Heart left ventricle (tissue), 16 donors: ENCODE measurements at places on chromosomes 3 and 15. TPM values are rescaled to one million over a fixed set of nuclear protein-coding genes. Genes with fewer than 3 reads are reported as not detected.

The TNK2 gene
- 59.7 TPM for total RNA-seq

The SEMA7A gene
- 1.9 TPM for total RNA-seq

The HACD2 gene
- 14.3 TPM for total RNA-seq

The MOBP gene
- total RNA-seq: not detected

The XCR1 gene
- total RNA-seq: not detected

- no peaks in the 10 kb centered on the region for H3K27me3 ChIP-seq
- H3K4me1 ChIP-seq: no peaks in the 10 kb centered on the region
Observed at GRCh38 chr3:54817628-54818027, 110.2 kb downstream of the LRTM1 start.

GRCh38 chr3:52805270-52806039, 10.9 kb downstream of the ITIH3 start:
- no peak overlapping the region for H3K4me3 ChIP-seq
- H3K27me3 ChIP-seq: no peaks in the 10 kb centered on the region
- H3K4me1 ChIP-seq: no peaks in the 10 kb centered on the region
- H3K36me3 ChIP-seq: no peaks in the 10 kb centered on the region
- H3K27ac ChIP-seq: no peak overlapping the region

DNA sequence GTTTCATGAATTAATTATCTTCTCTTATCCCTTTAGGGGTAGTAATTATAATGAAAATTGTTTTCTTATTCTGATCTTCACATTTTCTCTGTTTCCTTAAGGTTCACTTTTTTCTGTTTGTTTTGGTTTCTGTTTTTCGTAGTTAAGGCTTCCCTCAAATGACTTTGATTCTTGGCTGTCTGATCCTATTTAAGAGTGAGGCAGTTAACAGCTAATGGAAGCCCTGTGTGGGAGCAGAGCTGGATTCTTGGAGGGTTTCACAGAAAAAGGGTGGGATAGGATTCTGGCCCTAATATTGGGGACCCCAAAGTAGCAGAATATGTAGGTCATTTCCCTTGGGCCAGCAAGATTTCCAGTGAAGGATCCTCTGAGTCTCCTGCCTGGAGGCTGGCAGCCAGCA, 6.8 kb upstream of the AMOTL2 start:
- no peak overlapping the region for H3K4me3 ChIP-seq
- no peaks in the 10 kb centered on the region for H3K4me1 ChIP-seq
- no peaks in the 10 kb centered on the region for H3K27me3 ChIP-seq
- H3K27ac ChIP-seq: peak overlapping the region; percentile 63
- no peak for DNase-seq

DNA sequence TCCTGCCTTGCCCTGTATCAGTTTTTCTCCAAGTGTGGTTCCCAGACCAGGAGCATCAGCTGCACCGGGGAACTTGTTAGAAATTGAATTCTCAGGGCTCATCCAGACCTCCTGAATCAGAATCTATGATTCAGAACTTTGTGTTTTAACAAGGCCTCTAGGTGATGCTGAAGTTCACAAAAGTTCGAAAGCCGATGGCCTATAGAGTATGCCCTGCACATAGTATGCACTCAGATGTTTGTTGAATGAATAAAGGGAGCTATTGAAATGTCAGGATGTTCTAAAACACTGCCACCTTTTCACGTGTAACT, 664 bp upstream of the LARP6 start:
- H3K4me3 ChIP-seq: peak overlapping the region; percentile 79
- H3K36me3 ChIP-seq: no peaks in the 10 kb centered on the region
- DNase-seq: no peak
- peaks cover 52% of the 10 kb centered on the region for H3K4me1 ChIP-seq
- H3K27ac ChIP-seq: peak overlapping the region; percentile 95

GRCh38 chr3:184586851-184587250, 25.3 kb downstream of the EPHB3 start:
- no peaks in the 10 kb centered on the region for H3K36me3 ChIP-seq
- H3K4me3 ChIP-seq: no peak overlapping the region
- H3K27ac ChIP-seq: no peak overlapping the region
- no peak for DNase-seq
- peaks cover 20% of the 10 kb centered on the region for H3K27me3 ChIP-seq

- H3K4me3 ChIP-seq: no peak overlapping the region
- DNase-seq: peak; percentile 20
- H3K4me1 ChIP-seq: peaks cover 12% of the 10 kb centered on the region
- H3K27ac ChIP-seq: no peak overlapping the region
Observed at GRCh38 chr3:42663581-42664437, 10.3 kb downstream of the ZBTB47 start.

GRCh38 chr3:127593178-127593577, 2.6 kb upstream of the TPRA1 start:
- no peaks in the 10 kb centered on the region for H3K36me3 ChIP-seq
- H3K4me1 ChIP-seq: peaks cover 31% of the 10 kb centered on the region
- no peak for DNase-seq
- H3K27ac ChIP-seq: no peak overlapping the region

DNA sequence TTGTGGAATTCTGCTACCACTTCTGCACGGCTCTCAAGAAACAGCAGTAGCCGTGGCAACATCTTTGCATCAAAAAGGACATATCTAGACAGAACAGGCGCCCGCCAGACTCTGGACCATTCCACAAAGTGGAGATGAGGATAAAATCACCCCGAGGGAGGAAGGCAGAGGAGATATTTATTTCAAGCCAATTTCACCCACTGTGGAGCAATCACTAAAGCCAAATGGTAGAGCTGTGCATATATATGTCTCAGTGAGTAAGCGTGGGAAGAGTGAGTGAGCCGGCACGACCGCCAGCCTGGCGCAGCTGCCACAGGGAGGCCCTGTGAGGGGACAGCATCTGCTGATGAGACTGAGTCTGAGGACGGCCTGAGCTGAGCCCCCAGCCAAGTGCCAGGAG, 111.3 kb downstream of the MEGF11 start:
- no peak for DNase-seq
- H3K27ac ChIP-seq: no peak overlapping the region
- no peak overlapping the region for H3K4me3 ChIP-seq
- no peaks in the 10 kb centered on the region for H3K36me3 ChIP-seq
- peaks cover 16% of the 10 kb centered on the region for H3K4me1 ChIP-seq
- no peaks in the 10 kb centered on the region for H3K27me3 ChIP-seq
